ENCODE measurements at places on chromosomes 16 and 17.

- no peak for DNase-seq
These were observed 141.9 kb downstream of the SOX9 start for GRCh38 chr17:72262766-72263165.

- no peak for DNase-seq
These were observed 412.3 kb upstream of the CDH11 start for GRCh38 chr16:65534121-65534528.

DNA sequence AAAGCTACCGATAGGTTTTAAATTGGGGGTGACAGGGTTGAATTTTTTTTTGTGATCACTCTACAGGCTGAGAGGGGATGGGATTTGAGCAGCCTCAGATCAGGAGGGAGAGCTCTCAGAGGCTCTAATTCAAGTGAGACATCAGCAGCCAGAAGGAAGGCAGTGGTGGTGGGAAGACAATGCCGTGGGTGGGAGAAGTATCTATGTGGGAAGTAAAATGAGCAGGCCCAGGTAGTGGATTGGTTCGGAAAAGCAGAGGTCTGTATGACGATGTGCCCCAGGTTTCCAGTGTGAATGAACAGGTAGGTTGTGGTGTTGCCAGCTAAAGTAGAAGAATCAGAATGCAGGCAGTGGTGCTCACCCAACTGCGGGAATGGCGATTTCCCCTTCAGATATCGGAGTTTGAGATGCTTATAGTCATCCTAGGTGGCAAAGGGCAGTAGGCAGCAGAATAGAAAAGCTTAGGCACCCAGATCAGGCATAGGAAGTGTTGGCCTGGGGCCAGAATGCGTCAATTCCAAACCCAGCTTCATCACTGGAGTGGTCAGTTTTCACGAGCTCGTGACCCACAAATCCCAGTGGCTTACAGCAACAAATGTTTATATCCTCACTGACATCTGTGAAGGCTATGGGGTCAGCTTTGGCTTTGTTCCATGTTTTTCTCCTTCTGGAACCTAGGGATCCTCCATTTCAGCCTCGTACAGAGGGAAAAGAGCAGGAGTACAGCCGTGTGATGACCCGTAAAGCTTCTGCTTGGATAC lies 24.0 kb downstream of the MEOX1 start:
- DNase-seq: no peak

DNA sequence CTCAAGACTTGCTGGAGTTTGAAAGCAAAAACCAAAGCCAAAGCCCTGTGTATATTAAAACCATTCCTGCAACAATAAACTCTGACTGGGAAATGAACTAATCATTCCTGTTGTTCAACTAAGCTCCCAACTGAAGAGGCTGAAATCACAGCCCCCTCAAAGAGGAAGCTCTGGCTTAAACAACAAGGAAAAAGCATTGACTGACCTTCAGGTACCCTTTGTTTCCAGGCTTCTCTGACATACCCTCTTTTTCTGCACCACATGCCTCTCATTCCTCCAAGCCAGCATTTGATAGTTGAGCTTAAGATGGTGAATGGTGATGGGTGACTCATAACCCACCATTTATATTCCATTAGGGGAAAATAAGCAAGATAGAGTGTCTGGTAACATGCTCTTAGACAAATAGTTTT lies 470.9 kb upstream of the SOX9 start:
- no peak for DNase-seq

- no peak for DNase-seq
These were observed 55.6 kb downstream of the CYTH1 start for GRCh38 chr17:78726513-78726912.

DNA sequence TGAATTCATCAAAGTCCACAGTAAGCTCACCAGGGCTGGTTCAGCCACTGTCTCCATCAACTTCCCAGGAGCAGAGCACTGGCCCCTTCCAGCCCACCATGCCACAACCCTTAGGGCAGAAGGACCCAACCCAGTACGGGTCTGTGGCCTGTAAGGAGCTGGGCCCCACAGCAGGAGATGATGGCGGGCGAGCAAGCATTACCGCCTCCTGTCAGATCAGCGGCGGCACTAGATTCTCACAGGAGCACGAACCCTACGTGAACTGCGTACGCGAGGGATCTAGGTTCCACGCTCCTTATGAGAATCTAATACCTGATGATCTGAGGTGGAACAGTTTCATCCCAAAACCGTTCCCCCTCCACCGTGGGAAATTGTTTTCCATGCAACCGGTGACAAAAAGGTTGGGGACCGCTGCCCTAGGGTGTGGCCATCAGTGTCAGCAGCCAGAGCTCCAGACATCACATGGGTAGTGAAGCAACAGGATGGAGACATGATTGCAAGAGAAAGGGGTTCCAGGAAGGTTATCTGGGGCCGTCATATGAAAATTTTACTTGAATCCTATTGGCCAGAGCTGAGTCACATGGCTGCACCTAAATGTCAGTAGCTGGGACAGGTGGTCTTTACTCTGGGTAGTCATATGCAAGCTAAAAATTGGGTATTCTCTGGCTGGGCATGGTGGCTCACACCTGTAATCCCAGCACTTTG lies 12.4 kb upstream of the SLC25A19 start:
- no peak for DNase-seq

- DNase-seq: no peak
These were observed 14.6 kb downstream of the CALB2 start for GRCh38 chr16:71373073-71373472.

- no peak for DNase-seq
These were observed 30.1 kb downstream of the ADAMTS18 start for GRCh38 chr16:77404775-77405174.

DNA sequence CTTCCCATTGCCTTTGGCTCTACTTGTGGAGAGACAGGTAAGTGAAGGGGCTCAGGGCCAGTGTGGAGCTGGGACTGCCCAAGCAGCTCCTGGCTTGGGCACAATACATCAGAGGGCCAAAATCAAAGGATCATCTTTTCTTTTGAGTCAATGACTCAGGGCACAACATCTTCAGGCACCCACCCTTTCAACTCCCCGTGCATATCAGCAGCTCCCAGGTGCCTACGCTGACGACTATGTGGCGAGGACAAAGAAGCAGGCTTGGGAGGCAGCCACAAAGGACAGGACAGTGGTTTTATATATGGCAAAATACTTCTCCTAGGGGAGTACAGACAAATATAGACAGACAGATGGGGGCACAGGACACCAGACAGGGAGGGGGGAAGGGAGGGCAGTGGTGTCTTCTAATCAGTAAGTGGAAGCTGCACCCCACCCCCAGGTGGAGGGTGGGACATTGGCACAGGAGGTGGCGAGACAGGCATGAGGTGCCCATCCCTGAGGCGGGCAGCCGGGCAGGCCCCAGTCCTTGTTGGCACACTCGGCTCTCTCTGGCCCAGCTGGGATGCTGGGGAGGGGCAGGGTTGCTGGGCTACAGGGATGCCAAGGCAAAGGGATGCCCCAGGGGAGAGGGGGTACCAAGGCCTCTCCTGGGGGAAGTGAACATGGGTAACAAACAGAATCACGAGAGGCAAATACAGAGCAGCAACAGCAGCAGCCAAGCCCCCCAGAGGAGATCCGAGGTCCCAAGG lies 7.7 kb upstream of the ARL5C start:
- no peak for DNase-seq

- DNase-seq: no peak
These were observed 78.5 kb downstream of the ITFG1 start for GRCh38 chr16:47382362-47382761.

DNA sequence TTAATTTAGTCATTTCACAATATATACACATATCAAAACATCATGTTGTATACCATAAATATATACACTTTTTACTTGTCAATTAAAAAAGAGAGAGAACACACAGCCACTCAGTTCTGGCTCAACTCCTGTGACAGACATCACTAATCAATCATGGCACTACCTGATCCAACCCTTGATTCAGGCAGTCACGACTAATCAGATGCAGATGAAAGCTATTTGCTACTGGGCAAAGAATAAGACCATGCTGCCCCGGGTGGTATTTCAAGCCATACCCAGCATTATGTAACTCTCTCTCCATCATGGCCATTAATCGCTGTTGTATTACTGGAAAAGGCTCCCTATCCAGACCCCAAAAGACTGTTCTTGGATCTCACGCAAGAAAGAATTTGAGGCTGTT lies 345.7 kb downstream of the HAPSTR1 start:
- DNase-seq: no peak

- no peak for DNase-seq
These were observed 460 bp downstream of the ELOB start for GRCh38 chr16:2776500-2777139.

GRCh38 chr16:65336160-65336559 lies 214.3 kb upstream of the CDH11 start:
- no peak for DNase-seq

DNA sequence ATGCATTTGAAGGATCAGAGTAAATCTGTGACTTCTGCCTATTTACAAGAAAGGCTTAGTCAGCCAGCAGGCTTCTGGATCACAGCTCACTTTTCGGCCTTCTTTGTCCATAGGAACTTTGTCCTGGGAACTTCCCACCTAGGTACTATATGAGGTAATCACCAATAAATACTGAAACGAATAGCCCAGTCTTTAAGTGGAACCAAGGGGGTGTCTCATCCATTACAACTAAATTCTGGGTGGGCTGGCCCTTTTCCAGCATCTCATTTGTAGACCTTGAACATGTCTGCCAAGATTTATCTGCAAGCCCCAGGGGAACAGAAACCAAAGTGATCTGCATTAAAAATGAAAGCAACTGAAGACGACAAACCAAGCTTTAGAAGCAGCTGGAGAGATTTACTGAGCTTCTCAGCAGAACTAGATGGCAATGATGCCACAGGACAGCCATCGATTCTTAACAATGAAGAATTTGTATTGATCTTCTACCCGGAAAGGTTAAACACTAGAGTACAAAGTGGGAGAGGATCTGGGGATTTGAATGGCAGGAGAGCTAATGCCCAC lies 55.5 kb downstream of the SNX11 start:
- DNase-seq: no peak

GRCh38 chr16:35744084-35744483 lies 2284.7 kb downstream of the TP53TG3F start:
- DNase-seq: no peak

- DNase-seq: no peak
These were observed 9.4 kb downstream of the MAP3K14 start for GRCh38 chr17:45307290-45308015.

DNA sequence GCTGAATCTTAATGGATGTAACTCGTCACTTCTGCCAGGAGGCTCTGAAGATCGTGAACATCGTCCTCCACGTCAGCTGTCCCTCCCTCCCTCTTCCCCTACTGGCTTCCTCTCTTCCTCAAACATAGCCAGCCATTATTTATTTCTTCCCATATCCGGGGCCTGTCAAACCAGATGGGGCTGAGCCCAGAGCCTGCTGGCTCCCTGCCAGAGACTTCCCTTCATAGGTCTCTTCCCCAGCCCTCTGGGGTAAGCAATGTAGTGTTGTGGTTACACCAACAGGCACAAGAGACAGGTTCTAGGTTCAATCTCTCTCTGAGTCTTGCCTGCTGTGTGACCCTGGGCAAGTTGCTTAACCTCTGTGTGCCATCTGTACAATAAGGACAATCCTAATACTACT lies 40.1 kb upstream of the ZFP90 start:
- DNase-seq: no peak

- no peak for DNase-seq
These were observed 38.1 kb downstream of the KATNIP start for GRCh38 chr16:27588057-27588456.

- no peak for DNase-seq
These were observed 12.8 kb upstream of the SLC38A8 start for GRCh38 chr16:84055366-84055765.

DNA sequence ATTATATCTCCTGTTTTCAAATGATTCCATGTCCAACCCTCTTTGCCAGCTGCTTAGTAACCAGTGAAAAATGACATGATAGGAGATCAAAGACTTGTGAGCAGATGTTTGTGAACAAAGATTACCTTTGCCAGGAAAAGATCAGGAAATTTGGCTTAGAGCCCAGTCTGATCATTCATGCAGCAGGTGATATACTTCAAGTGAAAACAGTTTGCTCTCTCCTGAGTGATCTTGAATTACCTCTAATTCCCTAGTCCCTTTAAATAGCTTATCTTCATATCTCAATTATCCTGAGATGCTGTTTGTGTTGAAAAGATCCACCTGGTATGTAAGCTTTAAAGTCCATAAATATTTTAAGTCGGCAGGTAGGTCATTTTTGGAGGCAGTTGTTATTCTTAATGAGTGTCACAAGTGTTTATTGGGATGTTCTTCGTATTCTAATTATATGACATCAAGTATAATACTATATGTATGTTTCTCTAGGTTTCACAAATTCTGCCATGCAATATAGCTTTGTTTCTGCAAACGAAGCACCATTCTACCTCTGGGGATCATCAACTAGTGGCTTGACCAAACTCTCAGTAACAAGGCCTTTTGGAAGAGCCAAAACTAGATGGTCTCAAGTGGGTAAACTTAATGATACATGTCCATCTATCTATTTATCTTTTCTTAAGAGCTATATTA lies 13.2 kb upstream of the VPS35L start:
- DNase-seq: no peak

- DNase-seq: no peak
These were observed 418.5 kb upstream of the EEF2KMT start for GRCh38 chr16:5516115-5516514.

- DNase-seq: no peak
These were observed 29.3 kb downstream of the WSCD1 start for GRCh38 chr17:6099492-6099891.

- no peak for DNase-seq
These were observed 44.3 kb downstream of the SPECC1 start for GRCh38 chr17:20053361-20053964.

- no peak for DNase-seq
These were observed 30.9 kb downstream of the LRRC36 start for GRCh38 chr16:67357561-67357960.
